ENCODE measurements at places on chromosomes 6 and 20. TPM values are rescaled to one million over a fixed set of nuclear protein-coding genes. Genes with fewer than 3 reads are reported as not detected.

- no peak for DNase-seq
These were observed 55.5 kb downstream of the CYB5R4 start for GRCh38 chr6:83914953-83915352.

DNA sequence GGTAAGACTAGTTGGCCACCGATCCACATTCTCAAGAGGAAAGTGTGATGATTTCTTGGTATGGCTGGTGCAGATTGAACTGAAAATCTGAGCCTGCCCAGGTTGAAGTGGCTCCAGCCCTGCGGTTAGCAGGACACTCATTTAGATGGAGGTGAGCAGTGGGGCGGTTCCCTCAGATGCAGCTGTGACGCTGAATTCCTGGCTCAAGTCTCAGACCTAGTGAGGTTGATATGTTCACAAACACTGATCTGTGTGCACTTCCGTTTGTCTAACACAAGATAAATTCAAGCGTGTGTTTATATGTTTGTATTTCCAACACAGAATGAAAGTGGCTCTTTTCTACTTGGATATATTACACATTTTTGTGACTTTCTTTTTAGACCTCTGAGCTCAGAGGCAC, 83.4 kb upstream of the FRMD1 start:
- DNase-seq: no peak

Gene C6orf58
- total RNA-seq: not detected

- peak; percentile 17 for DNase-seq
These were observed 14.6 kb upstream of the HLA-F start for GRCh38 chr6:29708432-29709179.

- DNase-seq: no peak
These were observed 151.6 kb downstream of the SOBP start for GRCh38 chr6:107641500-107641941.

GRCh38 chr6:68427630-68428029, 207.5 kb upstream of the ADGRB3 start:
- DNase-seq: no peak

DNA sequence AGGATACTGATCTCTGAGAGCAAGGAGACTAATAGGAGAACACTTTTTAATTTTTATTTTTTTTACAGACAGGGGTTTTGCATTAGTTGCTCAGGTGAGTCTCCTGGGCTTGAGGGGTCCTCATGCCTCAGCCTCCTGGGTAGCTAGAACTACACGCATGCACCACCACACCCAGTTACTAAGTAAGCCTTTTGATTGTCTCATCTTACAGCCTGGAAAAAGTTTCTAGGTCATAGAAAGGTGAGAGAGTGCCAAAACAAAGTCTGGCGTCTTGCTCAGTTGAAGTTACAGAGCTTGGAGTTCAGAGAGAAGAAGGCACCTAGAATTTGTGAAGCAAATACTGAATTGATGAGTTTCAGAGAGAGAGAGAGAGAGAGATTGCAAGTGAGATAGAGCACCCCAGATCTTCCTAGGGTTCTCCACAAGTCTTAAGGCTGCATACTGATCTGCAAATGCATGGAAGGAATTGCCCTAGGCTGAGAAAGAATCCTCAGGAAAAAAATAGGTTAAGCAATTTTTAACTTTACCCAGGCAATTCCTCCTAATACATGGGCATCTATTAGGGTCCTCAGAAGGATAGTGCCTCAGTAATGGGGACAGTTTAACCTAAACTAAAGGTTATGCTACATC, 37.6 kb upstream of the PHIP start:
- DNase-seq: no peak

DNA sequence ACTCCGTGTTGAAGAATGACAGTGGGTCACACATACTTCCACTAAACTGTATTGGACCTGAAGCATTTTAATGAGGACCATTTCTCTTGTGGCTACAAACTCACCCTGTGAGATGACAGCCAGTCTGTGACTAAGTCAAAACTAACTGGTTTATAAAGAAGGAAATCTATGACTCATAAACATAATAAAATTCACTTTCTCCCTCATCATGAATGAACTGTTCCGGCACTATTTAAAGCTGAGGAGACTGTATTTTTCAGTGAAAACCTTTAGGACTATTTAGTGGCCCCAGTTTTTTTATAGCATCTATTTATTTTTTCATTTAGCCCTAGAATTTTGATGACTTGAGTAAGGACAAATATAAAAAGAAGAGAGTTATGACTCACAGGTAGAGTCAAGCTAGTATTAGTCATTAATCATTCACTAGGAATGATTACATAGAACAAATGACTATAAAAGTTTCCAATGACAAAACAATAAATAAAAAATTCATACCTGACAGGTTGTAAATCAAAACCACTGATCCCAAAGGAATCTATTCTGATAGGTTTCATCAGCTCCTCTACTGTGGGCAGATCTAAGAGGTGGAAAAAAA, 34.2 kb downstream of the CEP162 start:
- no peak for DNase-seq

DNA sequence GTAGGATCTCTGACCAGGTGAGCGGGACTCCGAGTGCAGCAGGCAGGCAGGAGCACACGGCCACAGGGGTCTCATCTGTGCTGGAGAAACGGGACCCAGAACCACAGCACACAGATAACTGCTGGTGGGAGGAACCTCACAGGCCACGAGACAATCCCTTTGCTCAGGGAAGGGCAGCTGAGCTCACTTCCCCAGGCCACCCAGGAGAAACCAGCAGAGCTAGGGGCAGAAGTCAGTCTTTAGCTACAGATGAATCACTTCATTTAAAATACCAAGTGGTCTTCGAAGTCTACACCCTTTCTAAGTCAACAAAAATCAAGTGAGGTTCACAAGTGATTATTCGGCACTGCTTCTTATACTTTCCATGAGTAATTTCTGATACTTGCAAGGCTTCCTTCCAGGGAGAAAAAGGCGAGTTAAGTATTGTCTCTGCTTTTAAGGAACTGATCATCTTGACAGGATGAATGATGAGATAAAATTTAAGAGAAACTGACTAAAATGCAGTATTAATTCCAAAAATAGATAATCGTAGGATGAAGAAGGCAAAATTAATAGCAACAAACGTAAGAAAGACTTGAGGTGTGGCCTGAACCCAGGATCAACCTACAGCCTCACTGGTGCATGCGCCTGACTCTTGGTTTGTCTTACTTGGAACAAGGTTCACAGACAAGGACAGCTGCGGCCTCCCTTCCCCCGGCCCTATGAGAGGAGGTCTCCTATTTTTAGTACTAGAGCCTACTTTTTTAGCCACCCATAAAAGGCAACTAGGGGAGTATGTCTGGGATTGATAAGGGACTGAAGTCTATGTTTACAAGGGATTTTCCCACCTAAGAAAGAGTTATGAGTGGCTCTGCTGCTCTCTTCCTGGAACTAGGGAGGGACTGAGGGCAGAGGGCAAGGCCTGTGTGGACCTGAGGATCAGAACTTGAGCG, 233.6 kb downstream of the TTLL2 start:
- no peak for DNase-seq

DNA sequence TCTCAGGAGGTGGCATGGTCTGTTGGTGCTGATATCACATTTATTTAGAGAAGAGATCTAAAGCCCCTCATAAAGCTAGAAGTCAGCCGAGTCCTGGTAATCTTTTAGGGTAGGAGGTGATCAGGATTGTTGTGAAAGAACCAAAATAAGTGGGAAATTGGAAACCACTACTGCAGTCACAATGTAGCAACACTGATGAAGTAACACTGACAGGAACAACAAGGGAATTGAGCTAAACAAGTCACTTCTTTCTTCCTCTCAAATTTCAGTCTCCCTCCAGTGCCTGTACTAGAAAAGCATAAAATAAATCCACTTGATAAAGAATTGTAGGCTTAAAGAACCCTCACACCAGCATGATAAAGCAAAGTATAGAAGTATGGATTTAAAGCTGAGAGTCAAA, 1509.0 kb downstream of the GRIK2 start:
- no peak for DNase-seq

DNA sequence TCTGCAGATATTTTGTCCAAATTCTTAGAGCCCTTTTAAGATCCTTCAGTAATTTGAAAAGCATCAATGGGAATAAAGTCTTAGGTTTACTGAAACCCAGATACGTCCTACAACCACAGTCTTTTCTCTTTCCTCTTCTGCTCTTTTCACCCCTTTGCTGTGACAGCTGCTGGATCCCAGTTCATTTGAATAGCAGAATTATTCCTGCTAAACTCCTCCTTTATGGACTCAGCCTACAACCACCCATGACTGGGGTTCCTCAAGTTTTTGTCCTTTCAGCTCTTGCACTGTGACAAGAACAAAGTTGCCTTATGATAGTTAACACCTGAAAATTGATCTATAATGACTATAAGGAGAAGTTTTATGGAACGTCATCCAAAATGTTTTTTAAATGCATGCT, 237.5 kb downstream of the EYA4 start:
- DNase-seq: no peak

GRCh38 chr6:125346926-125347563, 45.3 kb upstream of the HDDC2 start:
- no peak for DNase-seq

- DNase-seq: no peak
These were observed 139.3 kb upstream of the SNX9 start for GRCh38 chr6:157683707-157684106.

GRCh38 chr20:45292343-45292742, 14.3 kb upstream of the RBPJL start:
- DNase-seq: no peak

Gene AIF1
- 9.9 TPM for total RNA-seq

- no peak for DNase-seq
These were observed 876.1 kb upstream of the ADGRB3 start for GRCh38 chr6:67759001-67759400.

- peak; percentile 69 for DNase-seq
These were observed 635 bp upstream of the C20orf203 start for GRCh38 chr20:32674362-32674789.

GRCh38 chr6:34650823-34651222, 45.7 kb downstream of the ILRUN start:
- DNase-seq: no peak

Gene NKAPL
- not detected for total RNA-seq

DNA sequence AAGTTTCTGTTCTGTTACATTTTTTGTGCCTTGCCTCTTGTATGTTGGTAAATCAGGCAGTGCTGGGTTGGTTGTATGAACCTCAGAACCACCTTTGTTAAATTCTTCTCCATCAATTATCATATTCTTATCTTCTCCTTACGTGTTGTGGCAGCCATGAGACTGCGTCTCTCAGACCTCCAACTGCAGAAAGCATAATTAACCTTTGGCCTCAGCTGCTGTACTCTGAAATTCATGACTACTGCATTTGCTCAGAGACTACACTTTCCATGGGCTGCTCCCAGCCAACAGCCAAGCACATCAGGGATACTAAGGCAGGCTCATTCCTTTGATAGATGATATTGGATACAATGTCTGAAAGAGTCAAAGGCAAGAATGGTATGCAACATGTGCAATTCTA, 15.1 kb upstream of the SNX3 start:
- DNase-seq: no peak

Gene SNPH
- 7.5 TPM for total RNA-seq

GRCh38 chr6:105324386-105324950, 78.4 kb downstream of the PREP start:
- no peak for DNase-seq

GRCh38 chr6:136210398-136211165, 39.5 kb downstream of the MTFR2 start:
- no peak for DNase-seq

- DNase-seq: no peak
These were observed 20.0 kb downstream of the MOCS1 start for GRCh38 chr6:39914239-39914638.

GRCh38 chr20:62245911-62246280, 7.6 kb downstream of the OSBPL2 start:
- no peak for DNase-seq

DNA sequence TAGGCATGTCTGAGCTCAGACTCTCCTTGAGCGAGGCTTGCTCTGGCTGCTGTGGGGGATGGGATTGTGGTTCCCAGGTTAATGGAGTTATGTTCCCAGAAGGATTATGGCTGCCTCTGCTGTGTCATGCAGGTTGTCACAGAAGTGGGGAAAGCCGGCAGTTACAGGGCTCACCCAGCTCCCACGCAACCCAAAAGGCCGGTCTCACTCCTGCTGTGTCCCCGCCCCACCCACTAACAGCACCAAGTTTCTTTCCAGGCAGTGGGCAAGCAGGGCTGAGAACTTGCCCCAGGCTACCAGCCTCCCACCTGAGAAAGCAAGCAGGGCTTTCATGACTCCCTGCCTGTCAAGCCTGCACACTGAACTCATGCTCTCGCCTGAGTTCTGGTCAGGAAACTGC, 750.5 kb downstream of the FRK start:
- no peak for DNase-seq
